Erythroblast (primary cell): ENCODE measurements at places on chromosomes 1 and 21.

DNA sequence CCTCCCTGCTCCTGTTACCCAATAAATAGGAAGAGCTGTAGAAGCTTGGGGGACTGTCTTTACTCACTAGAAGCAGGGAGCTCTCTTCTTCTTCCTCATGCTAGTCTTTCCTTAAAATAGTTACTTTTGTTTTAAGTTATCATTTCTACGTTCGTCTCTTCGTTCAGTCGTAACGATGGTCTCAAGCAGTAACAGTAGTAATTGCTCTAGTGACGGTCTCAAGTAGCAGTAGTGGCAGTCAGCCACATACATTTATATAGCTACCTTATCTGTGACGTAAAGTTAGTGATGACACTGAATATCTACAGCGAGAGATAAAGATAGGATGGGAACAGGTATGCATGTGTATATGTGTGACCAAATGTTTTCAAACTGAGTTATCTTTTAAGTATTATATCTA lies 15.4 kb upstream of the ERO1B start:
- no peak for DNase-seq

GRCh38 chr1:228147151-228147693 lies 2.5 kb upstream of the GJC2 start:
- no peak for DNase-seq

DNA sequence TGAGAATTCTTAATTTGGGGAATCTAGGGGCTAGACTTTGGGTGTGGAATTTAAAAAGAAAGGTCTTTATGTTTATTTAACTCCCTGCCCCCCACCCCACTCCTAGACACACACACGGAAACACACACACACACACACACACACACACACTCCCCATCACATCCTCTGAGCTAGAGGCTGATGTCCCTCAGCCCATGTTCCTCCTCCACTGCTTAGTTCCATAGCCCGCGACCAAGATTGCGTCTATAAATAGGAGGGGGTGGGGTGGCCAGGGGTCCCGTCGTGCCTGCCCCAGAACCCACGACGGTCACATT lies 655 bp upstream of the KIRREL1 start:
- DNase-seq, result no peak

DNA sequence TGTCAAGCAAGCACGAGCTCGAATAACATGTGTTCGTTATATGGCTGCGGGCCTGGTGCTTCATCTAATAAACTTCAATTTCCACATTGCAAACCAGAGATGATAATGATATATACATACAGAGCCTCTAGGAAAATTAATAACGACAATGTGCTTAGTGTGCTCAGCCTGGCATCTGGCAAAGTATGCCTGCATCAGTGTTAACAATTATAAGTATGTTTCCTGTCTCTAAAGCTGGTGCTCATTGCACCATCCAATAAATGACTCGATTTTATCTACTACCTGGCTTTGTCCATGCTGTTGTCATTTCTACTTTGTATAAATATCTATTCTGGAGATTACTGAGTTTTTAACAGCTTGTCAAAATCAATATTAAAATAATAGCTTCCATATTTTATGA lies 1402.6 kb downstream of the MRPL39 start:
- DNase-seq, result no peak

GRCh38 chr1:8077120-8077573 lies 51.0 kb upstream of the ERRFI1 start:
- no peak for DNase-seq

GRCh38 chr1:171160211-171160610 lies 24.9 kb upstream of the FMO2 start:
- DNase-seq, result no peak

DNA sequence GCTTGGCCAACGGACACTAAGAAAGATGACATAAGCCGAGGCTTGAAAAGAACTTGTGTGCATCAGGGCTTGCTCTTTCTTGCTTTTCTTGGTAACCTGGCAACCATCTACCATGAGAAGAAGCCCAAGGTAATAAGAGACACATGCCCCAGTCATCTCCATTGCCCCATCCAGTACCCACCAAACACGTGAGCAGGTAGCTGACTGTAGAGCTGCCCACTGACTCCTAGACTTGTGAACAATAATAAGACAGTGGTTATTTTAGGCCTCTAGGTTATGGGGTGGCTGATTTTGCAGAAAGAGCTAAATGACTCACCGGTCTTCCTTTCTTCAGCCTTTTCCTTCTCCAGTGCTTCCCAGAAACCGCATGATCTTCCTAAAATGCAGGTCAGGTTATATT lies 105.0 kb upstream of the JUN start:
- DNase-seq, result no peak

- DNase-seq, result no peak
Observed at GRCh38 chr1:3673381-3674099, 21.2 kb downstream of the TP73 start.

- no peak for DNase-seq
Observed at GRCh38 chr1:246659594-246660140, 64.5 kb upstream of the SCCPDH start.

DNA sequence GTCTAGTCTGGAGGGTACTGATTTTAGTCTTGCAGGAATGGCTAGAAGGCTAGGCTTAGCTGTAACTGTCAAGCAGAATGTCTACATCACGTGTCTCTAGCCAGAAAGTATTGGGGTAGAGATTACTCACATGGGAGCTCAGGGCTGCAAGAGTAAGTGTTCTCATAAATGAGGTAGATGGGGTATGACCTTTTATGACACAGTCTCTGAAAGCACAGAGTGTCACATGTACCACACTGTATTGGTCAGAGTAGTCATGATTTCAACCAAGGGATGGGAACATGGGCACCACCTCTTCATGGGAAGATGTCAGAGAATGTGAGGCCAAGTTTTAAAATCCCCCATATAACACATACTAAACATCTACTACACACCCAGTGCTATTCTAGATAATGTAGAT lies 2.9 kb downstream of the FYB2 start:
- no peak for DNase-seq

DNA sequence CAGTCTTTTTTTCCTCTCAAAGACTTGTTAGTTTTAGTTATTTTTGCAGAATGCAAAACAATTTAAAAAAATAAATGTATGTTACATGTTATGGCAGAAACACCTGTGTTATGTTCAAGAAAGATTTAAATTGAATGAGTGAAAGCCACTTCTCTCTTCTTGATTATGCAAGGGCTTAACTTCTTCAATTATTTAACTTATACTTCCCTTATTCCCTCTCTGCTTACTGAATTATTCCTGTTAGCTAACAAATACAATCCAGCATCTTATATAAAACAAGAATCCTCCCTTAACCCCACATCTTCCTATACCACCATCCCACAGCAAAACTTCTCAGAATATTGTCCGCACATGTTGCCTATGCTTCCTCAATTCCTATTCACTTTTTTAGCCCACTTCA lies 10.7 kb upstream of the FCER1A start:
- no peak for DNase-seq

DNA sequence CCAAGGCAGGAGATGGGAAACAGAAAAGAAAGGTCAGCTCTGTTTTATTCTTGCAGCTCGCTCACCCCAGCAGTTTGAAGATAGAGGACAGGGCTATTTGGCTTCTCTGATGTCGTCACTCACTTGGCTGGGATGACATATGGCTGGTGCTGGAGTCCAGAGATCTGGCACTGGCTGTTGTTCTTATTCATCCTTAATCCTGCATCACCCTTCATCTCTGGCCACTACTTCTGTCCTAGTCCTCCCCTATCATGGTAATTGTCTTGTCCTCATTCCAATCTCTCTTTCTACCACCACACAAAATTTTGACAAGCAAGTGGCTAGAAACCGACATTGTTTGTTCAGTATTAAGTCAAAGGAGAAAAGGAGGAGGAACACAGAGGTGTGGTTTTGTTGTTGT lies 103.8 kb upstream of the PDE4B start:
- DNase-seq, result no peak

DNA sequence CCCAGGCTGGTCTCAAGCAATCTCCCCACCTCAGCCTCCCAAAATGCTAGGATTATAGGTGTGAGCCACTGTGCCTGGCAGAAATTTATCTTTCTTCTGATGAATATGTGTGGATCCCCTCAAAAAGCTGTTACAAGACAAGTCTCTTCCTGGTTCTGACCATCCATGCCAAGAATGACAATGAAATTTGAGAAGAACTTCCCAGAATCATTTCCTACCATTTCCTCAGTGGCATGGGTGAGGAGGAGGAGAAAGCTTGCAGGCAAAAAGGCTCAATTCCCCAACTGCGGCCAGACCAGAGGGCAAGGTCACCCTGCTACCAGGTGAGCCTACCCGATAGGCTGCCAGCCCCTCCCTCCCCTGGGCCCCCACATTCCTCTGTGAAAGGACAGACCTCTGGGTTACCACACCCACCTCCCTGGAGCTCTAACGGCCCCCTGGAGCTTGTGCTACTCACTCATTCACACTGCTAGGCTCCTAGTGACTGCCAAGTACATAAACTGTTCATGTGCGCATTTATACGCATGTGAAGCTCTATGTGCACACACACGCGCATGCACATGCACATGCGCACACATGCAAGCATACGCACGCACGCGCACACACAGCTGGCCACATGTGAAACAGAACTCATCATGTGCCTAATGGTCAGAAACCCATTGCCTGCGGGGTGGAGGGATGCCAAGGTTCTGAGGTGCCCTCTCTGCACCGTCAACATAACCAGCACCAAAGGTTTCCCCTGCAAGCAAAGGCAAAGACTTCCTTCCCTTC lies 17.0 kb downstream of the MRAP start:
- DNase-seq, result no peak

DNA sequence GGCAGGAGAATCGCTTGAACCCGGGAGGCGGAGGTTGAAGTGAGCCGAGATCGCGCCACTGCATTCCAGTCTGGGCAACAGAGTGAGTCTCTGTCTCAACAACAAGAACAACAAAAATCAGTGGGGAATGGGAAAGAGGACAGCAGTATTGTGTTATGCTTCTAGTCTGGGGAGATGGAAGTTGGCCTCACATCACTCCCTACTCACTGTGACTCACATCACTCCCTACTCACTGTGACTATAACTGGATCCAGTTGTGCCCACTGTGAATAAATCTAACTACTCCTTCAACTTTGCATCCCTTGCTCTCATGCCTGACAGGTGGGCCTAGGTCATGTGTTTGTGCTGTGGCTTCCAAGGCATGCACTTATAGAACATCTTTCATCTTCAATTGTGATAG lies 285.4 kb upstream of the USP24 start:
- DNase-seq, result no peak

- DNase-seq, result no peak
Observed at GRCh38 chr21:33036430-33037162, 10.9 kb downstream of the OLIG2 start.

GRCh38 chr21:38811257-38811656 lies 5.5 kb downstream of the ETS2 start:
- no peak for DNase-seq

DNA sequence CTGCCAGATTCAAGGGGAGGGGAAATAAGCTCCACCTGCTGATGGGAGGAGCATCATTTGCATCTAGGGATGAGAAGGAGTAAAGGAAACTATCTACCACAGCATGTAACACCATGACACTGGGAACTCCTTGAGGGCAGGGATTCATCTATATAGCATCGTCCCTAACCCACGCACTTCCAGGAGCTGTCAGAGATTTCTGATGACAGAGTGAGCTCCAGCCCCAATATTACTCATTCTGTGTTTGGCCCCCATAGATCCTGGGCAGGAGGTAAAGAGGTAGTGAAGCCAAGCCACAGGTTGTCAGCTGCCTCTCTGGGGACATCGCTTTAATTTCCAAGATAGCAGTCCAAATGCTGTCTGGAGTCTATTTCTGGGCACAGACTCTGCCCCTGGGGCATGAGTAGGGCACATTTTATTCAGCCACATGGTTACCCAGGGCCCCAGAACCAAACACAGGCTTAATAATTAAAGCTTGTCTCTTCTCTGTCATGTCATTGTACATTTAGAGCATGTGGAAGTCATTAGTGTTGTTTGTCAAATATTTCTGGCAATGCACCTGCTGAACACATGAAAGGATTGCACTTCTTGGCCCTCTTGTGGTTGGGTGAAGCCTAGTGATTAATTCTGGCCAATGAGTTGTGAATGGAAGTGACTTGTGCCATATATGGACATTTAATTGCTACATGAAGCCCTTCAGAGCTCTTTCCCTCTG lies 105.9 kb upstream of the POU3F1 start:
- peak; percentile 5 for DNase-seq

- peak; percentile 70 for DNase-seq
Observed at GRCh38 chr1:182785181-182785580, 4.4 kb upstream of the NPL start.

DNA sequence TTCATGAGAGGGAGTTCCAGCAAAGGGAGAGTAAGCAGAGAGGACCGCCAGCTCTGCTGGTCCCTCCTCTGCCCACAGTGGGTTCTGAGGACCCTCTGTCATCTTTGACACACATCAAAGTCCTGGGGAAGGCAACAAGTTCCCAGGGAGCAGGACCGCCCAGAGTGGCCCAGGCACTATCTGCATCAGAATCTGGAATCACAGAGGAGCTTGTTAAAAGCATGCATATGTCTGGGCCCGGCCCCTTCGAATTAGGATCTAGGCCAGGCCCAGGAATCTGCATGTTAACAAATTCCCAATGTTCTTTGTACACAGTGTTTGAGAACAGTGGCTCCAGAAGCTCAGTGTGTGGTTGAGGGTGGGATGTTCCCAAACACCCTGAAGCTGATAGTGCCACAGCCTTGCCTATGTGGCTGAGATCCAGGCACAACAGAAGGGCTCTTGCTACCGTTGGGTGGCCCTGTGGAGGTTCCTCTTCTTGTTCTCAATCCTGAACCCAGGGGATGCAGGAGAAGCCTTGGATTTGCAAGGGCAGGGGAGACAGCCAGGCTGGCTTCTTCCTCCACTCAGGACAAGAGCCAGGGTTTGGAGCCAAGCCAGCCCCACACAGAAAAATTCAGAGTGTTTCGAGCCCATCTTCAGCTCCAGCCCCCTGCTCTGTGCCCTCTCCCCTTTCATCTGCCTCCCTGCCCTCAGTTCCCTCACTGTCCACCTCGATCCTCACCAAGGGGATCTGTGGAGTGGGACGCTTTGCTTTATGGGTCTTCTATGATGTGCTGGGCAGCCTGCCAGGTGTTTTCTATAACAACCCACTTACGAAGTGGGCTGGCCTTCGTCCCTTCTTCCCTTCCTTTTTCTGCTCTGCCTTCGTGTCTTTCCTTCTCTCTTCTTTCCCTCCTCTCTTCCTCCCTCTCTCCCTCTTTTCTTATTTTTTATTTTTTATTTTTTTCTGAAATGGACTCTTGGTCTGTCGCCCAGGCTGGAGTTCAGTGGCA lies 129.0 kb upstream of the TMPRSS2 start:
- no peak for DNase-seq
